ENCODE measurements at places on chromosomes 4 and X. TPM values are rescaled to one million over a fixed set of nuclear protein-coding genes. Genes with fewer than 3 reads are reported as not detected.

The TCEANC gene
- total RNA-seq, result 7.2 TPM

The RENBP gene
- 9.2 TPM for total RNA-seq

The ERVMER34-1 gene
- 1.9 TPM for total RNA-seq

The DNAAF6 gene
- total RNA-seq, result not detected

The HSFX2 gene
- total RNA-seq, result 2.2 TPM

- H3K27ac ChIP-seq, result no peak overlapping the region
- no peaks in the 10 kb centered on the region for H3K27me3 ChIP-seq
- H3K36me3 ChIP-seq, result no peaks in the 10 kb centered on the region
- H3K4me3 ChIP-seq, result no peak overlapping the region
- no peaks in the 10 kb centered on the region for H3K4me1 ChIP-seq
Observed at GRCh38 chrX:129836827-129837226, 6.9 kb downstream of the ZDHHC9 start.

DNA sequence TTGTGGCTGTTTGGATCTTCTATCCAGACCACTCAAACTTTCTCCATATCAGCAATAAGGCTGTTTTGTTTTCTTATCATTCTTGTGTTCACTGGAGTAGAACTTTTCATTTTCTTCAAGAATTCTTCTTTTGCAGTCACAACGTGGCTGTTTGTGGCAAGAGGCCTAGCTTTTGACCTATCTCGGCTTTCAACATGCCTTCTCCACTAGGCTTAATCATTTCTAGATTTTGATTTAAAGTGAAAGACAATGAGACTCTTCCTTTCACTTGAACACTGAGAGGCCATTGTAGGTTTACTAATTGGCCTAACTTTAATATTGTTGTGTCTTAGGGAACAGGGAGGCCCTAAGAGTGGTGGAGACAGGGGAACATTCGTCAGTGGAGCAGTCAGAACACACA, 19.1 kb downstream of the FGF2 start:
- H3K4me3 ChIP-seq, result no peak overlapping the region
- no peak overlapping the region for H3K27ac ChIP-seq

- no peak overlapping the region for H3K27ac ChIP-seq
- H3K4me1 ChIP-seq, result peaks cover 34% of the 10 kb centered on the region
- peaks cover 42% of the 10 kb centered on the region for H3K36me3 ChIP-seq
- no peak for DNase-seq
Observed at GRCh38 chr4:8383016-8383415, 57.5 kb downstream of the ACOX3 start.

DNA sequence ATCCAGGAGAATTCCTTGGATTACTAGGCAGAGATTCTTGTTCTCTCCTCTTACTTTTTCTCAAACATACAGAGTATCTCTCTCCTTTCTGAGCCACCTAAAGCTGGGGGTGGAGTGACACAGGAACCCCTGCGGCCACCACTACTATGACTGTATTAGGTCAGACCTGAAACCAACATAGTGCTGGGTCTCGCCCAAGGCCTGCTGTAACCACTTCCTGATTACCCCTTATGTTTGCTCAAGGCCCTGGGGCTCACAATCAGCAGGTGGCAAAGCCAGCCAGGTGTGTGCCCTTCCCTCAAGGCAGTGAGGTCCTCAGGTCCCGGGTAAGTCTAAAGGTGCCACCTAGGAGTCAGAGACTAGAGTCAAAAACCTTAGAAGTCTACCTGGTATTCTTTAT, 166.4 kb downstream of the PARM1 start:
- no peaks in the 10 kb centered on the region for H3K4me1 ChIP-seq
- H3K27ac ChIP-seq, result no peak overlapping the region
- H3K4me3 ChIP-seq, result no peak overlapping the region
- no peaks in the 10 kb centered on the region for H3K27me3 ChIP-seq
- no peaks in the 10 kb centered on the region for H3K36me3 ChIP-seq
- DNase-seq, result no peak

GRCh38 chr4:109301651-109302360, 652 bp downstream of the COL25A1 start:
- no peaks in the 10 kb centered on the region for H3K36me3 ChIP-seq
- no peak for DNase-seq
- H3K4me1 ChIP-seq, result peaks cover 11% of the 10 kb centered on the region
- peaks cover 26% of the 10 kb centered on the region for H3K27me3 ChIP-seq
- H3K27ac ChIP-seq, result no peak overlapping the region

DNA sequence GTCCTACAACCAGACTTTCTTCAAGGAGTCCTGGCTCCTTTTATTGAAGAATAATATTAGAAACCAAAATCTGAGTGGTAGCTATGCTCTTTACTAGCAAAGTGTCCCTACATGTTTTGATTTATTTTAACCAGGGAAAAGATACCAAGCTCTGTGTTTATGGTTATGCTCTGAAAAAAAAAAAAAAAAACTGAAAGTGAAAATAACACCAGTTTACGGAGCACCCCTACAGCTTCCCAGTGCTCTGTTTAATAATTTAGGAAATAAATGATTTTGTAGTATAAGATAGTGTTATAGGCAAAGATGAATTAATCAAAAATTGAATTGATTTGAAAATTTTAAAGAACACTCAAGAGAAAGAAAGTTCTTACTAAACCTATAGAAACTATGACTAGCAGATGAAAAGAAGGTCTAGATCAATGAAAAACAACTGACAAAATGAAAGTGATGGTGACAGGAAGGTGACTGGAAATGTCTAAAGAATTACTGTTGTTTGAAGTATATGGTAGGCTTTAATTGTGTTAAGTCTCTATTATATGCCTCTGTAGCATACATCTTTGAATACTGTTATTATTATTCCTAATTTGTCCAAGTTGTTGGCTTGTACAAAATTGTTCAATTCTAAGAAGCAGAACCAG, 1698.4 kb upstream of the PCDH10 start:
- no peak overlapping the region for H3K4me3 ChIP-seq
- no peak overlapping the region for H3K27ac ChIP-seq
- DNase-seq, result no peak
- no peaks in the 10 kb centered on the region for H3K27me3 ChIP-seq
- H3K36me3 ChIP-seq, result no peaks in the 10 kb centered on the region

DNA sequence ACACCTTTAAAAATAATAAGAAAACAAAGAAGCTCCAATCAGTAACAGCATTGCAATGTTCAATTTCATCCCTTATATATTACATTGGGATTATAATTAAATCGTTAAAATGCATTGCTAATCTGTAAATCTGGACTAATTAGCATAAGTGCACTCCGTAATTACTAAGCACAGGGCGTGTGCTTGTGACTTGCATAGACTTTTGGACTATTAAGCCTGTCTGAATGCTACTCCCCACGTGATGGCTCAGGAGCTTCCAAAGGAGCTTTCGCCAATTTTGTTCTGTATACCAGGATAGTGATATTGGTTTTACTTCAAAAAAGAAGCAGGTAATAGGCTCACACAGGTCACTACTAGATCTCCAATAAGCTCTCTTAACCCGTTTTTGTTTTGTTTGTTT, 497.1 kb downstream of the SMARCA1 start:
- no peak overlapping the region for H3K27ac ChIP-seq
- no peaks in the 10 kb centered on the region for H3K36me3 ChIP-seq
- H3K4me1 ChIP-seq, result no peaks in the 10 kb centered on the region
- no peaks in the 10 kb centered on the region for H3K27me3 ChIP-seq
- no peak for DNase-seq

DNA sequence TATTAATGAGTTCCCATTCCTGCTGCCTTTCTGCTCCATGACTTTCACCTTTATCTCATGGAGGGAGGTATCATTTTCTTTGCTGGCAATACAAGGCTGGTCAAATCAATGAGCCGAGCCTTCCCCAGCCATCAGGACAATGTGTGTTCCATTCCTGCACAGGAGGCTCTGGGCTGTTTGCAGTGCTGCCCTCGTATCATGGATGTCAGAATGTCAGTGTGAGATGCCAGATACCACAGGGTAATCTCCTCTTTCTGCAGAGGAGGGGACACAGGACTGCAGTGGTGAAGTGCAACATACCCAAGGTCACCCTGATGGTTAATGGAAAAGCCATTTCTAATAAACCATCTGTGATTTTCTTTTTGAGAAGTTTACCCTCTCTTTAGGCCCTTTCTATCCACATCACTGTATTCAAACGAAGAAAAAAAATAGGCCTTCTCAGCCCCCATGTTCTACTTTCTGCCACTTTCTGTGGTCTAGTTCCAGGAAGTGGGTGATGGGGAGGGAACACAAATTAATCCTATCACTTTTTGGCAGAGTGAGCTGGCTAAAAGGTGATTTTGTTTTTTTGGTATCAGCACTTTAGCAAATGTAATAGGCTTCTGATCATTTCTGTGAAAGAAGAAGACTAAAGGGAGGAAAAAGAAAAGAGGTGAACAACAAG, 490.2 kb upstream of the BOD1L1 start:
- no peaks in the 10 kb centered on the region for H3K36me3 ChIP-seq
- H3K4me3 ChIP-seq, result no peak overlapping the region
- no peak overlapping the region for H3K27ac ChIP-seq
- DNase-seq, result no peak
- no peaks in the 10 kb centered on the region for H3K27me3 ChIP-seq
- H3K4me1 ChIP-seq, result no peaks in the 10 kb centered on the region

- H3K4me3 ChIP-seq, result no peak overlapping the region
- no peaks in the 10 kb centered on the region for H3K27me3 ChIP-seq
- H3K36me3 ChIP-seq, result no peaks in the 10 kb centered on the region
- peak overlapping the region; percentile 35 for H3K27ac ChIP-seq
- no peak for DNase-seq
Observed at GRCh38 chr4:40550948-40551462, 78.7 kb downstream of the RBM47 start.

DNA sequence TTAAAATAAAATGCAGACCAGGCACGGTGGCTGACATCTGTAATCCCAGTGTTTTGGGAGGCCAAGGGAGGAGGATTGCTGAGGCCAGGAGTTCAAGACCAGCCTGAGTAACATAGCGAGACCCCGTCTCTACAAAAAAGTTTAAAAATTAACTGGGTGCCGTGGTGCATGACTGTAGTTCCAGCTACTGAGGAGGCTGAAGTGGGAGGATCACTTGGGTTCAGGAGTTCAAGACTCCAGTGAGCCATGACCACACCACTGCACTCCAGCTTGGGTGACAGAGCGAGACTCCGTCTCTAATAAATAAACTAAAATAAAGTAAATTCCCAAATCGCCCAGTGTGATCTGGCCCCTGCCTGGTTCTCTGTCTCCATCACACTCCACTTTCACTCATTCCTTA, 43.7 kb downstream of the TENM3 start:
- H3K36me3 ChIP-seq, result no peaks in the 10 kb centered on the region
- no peak overlapping the region for H3K27ac ChIP-seq
- no peak overlapping the region for H3K4me3 ChIP-seq
- no peak for DNase-seq

- H3K27me3 ChIP-seq, result no peaks in the 10 kb centered on the region
- H3K4me3 ChIP-seq, result no peak overlapping the region
- H3K27ac ChIP-seq, result no peak overlapping the region
- no peak for DNase-seq
Observed at GRCh38 chr4:82419451-82419850, 10.8 kb downstream of the HNRNPDL start.

DNA sequence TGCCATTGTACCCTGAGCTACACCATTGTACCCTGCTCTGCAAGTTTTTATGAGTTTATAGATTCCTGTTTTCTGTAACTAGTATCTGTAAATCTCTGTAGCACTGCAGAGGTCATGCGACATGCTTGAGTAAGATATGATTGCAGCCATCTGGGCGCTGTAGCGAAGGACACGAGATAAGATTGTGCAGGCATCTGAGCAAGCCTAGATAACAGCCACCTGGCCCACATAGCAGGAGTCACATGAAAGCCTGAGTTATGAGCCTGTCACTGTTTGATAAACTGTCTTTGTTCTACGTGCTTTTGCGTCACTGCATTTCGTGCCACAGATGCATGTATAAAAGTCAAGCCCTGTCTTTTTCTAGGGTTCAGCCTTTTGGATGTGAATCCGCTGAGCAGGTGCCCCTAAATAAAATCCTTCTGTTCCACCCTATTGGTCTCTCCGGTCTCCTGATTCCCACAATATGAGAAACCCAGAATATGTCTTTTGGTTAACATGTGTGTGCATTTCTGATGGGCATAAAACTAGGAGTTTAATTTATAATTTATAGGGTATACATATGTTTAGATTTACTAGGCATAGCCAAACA, 327.6 kb upstream of the MAOA start:
- no peaks in the 10 kb centered on the region for H3K36me3 ChIP-seq
- H3K27me3 ChIP-seq, result no peaks in the 10 kb centered on the region
- H3K4me1 ChIP-seq, result no peaks in the 10 kb centered on the region
- no peak overlapping the region for H3K4me3 ChIP-seq
- no peak for DNase-seq

DNA sequence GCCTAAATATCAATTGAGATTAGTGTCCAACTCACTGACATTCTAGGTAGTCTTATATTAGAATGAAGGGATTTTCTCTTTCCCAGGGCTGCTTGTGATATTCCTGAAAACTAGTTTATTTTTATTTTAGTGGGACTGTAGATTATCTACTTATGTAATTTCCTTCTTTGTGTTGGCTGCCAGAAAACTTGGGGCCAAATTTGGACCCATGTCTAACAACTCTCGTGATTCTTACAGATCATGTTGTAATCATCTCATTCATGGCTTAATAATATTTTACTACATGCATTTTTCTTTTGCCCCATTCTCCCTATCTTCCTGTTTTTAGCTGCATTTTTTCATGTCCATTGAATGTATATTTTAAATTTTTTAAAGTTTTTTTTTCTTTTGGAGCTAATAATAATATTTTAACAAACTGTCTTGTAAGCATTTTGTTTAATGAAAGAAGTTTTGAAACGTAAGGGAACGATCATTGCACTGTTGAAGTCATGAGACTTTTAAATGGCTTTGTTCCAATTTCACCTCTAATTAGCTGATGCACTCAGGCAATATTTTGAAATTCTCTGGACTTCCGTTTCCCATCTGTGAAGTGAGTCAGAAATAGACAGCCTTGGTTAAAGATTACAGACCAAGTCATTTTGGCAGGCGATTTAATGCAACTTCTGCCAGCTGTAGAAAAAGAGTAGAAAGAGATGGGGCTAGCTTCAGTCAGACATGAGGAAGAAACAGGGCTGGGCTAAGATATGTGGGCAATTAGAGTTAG, 14.3 kb upstream of the TDO2 start:
- no peak overlapping the region for H3K4me3 ChIP-seq
- H3K27ac ChIP-seq, result no peak overlapping the region
- no peaks in the 10 kb centered on the region for H3K36me3 ChIP-seq
- H3K4me1 ChIP-seq, result no peaks in the 10 kb centered on the region
- DNase-seq, result no peak

- H3K4me3 ChIP-seq, result no peak overlapping the region
- no peak for DNase-seq
- H3K27ac ChIP-seq, result no peak overlapping the region
- no peaks in the 10 kb centered on the region for H3K27me3 ChIP-seq
Observed at GRCh38 chrX:114365065-114365834, 218.6 kb upstream of the HTR2C start.

DNA sequence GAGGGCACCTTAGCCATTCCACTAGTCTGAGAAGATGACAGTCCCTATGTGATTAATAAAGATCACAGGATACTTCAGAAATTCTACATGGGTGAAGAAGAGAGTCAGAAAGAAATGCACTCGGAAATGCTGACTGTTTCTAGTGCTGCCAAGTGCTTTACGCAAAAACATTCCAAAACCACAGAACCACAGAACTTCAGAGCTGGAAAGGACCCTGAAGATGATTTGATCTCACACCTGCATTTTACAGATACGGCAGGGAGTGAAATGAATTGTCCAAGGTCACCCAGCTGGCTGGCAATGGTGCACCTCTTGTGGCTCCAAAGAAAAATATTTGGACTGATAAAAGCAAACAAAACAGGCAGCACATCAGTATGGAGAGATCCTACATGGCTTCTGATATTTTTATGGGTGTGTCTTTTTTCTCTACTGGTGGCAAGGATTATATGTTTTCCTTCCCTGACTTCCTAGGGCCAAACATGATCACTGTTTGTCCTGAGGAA, 115.9 kb downstream of the MAML3 start:
- H3K36me3 ChIP-seq, result no peaks in the 10 kb centered on the region
- H3K27me3 ChIP-seq, result no peaks in the 10 kb centered on the region
- DNase-seq, result no peak
- H3K4me3 ChIP-seq, result no peak overlapping the region

Measured in heart right ventricle (tissue), 16 donors.